ENCODE measurements at places on chromosomes 5 and 9.

DNA sequence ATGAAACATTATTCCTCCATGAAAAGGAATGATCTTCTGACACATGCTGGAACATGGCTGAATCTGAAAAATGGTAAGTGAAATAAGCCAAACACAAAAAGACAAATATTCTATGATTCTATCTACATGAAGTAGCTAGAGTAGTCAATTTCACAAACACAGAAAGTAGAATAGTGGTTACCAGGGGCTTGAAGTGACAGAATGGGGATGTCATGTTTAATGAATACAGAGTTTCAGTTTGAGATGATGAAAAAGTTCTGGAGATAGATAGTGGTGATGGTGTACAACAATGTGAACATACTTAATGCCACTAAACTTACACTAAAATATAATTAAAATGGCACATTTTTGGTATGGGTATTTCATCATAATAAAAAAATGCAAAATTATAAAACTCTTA lies 18.3 kb downstream of the RLN2 start:
- no peak for DNase-seq

GRCh38 chr9:99782962-99783718 lies 38.5 kb upstream of the NR4A3 start:
- DNase-seq, result no peak

- no peak for DNase-seq
Observed at GRCh38 chr9:130741831-130742449, 48.4 kb downstream of the EXOSC2 start.

DNA sequence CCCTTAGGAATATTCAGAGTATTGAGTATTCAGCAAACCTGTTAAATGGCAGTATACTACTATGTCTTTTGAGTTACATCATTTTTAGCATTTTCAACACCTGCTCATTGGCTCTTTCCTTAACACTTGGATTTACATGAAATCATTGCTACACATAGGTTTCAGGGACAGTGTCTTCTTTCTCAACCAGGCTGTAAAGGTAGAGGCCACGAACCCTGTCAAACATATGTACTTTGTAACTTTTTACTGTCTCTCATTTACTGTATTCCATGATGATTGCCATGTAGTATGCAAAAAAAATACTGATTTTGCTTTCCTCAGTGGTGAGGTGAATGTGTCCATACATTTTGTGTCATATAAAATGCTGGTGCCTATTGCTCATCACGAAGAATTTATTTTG lies 264.4 kb downstream of the SLCO4C1 start:
- no peak for DNase-seq

DNA sequence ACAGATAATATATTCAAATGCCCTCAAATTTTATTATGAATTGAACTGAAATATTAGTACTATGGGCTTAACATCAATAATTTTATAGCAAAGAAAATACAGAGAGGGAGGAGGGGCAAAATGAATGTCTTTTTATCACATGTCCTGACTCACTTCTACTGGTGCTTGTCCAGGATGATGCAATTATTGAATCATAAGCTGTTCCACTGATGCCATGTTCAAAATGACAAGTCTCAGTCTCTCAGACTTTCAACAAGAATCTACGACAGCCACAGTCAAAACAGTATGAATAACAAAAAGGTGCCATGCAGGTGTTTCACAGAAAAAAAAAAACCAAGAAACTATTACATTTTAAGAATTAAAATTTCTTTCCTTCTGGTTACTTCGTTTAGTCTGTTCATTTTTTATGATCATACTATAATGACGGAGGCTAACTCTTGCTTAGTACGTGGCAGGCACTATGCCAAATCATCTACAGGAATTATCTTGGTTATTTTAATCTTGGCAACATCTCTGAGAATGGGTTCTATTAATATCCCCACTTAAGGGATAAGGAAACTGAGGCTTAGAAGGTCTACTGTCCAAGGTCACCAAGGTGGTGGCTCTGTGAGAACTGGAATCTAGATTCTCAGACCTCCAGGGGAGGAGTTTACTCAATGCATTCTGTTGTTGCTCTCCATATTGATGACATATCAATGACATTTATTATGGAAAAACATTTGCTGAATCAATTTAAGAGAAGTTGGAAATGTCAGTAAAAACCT lies 61.5 kb downstream of the NR3C1 start:
- DNase-seq, result peak; percentile 25

DNA sequence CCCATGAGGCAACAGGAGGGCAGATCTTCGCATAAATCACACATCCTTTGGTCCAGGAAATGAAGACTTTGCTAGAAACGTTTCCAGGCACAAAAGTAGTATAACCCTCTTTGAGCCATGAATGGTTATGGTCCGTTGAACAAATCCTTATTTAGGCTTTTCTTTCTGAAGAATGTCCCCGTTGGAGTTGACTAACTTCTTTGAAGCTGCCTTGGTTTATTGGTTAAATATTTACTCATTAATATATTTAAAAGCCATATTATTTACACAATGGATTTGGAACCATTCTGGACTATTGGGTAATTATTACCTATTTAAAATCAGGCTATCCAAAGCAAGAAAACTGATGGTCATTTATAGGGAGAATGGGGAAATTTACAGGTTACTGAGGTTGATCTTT lies 347.6 kb upstream of the SLC30A5 start:
- no peak for DNase-seq

- DNase-seq, result no peak
Observed at GRCh38 chr5:11797132-11797531, 107.1 kb downstream of the CTNND2 start.

DNA sequence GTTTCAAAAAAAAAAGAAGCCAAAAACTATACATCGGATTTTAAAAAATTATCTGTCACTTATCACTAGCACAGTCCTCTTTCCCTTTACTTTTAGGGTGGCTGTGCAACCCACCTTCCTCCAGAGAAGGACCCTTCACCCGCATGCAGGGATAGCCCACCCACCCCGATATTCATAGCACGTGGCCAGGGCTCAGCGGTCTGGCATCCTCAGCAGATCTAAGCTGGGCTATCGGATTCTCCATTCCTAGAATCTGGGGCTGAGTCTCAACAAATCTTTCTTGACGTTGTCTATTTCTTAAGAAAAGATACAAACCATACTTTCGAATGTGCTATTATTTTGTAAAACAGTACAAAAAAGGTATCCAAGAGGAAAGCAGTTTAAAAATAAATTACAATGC lies 70.9 kb downstream of the MYO10 start:
- no peak for DNase-seq

- no peak for DNase-seq
Observed at GRCh38 chr5:34014626-34015025, 6.8 kb upstream of the AMACR start.

DNA sequence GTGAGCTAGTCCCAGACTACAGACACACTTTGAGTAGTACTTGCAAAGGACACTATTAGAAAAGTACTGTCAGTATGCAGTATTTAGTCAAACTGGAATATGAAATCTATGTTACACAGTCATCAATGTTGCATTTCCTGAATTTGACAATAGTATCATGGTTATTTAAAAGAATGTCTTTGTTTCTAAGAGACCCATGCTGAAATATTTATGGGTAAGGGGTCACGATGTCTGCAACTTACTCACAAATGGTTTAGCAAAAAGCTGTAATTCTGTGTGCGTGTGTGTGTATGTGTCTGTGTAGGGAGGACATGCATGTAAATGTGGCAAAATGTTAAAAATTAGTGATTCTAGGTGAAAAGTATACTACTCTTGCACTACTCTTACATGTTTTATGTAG lies 105.6 kb downstream of the GOLPH3 start:
- no peak for DNase-seq

GRCh38 chr9:136900988-136901515 lies 14.7 kb downstream of the TRAF2 start:
- DNase-seq, result no peak

GRCh38 chr5:54224103-54224826 lies 86.1 kb downstream of the ARL15 start:
- no peak for DNase-seq

- no peak for DNase-seq
Observed at GRCh38 chr9:128375865-128376264, 4.7 kb downstream of the URM1 start.

GRCh38 chr5:42235837-42236236 lies 187.4 kb upstream of the GHR start:
- no peak for DNase-seq

DNA sequence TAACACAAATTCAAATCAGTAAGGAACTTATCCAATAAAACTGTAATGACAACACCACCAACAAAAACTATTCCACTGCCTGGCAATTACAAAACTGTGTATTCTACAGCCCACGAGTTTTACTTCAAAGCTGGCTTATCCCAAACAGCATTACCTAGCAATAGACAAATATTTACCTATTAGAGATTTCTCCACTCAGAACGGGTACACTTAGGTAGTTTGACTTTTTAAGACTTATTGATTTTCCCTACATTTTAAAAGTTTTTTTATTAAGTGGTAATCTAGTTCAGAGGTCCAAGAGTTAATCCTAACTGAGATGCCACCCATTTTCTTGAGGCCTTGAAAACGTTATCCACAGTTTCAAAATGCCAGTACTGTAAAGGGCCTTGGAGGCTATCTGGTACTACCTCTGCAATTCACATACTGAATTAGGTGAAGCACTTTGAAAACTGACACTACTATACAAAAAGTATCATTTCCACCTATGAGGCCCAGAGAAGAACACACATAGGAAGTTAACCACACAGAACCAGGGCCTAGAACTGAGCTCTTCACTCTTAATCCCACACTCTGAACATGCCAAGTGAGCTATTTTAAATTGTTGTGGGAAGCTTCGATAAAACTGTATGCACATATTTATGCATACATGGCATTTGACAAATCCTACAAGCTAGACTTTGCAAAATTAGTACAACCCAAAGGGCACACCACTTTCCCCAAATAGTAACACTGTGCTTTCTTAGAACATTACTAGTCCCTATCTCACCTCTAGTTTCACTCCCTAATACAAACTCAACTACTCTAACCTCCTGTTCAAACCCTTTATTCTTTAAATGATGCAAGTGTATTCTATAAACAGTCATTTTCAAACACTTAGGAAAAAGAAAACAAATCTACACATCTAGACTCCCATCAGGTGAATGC lies 2.1 kb downstream of the NADK2 start:
- DNase-seq, result no peak

DNA sequence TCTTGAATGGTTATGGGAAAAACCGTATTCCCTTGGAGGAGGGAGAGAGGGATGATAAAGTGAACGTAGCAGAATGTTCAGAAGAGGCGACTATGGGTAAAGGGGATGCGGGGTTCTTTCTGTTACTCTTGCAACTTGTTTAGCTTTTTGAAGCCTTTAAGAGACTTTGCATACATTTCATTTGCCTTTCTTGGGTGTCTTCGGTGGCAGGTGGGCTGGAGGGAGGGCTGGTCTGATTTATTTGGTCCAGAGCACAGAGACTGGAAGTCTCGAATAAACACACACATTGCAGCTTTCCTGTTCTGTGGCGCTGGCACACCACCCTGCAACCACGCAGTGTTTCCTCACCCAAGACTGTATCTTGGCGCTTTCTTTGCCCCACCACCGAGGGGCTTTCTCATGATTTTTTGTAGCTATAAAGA lies 23.2 kb downstream of the TTF1 start:
- no peak for DNase-seq

GRCh38 chr5:54310433-54311175 lies at the start of gene ARL15:
ARL15 (minus strand) TSS chr5:54310573.
- peak; percentile 98 for DNase-seq

- no peak for DNase-seq
Observed at GRCh38 chr5:55533521-55534435, 986 bp downstream of the PLPP1 start.

- no peak for DNase-seq
Observed at GRCh38 chr5:88675708-88676636, 207.0 kb downstream of the MEF2C start.

- DNase-seq, result no peak
Observed at GRCh38 chr5:14777932-14778791, 93.4 kb downstream of the ANKH start.

GRCh38 chr5:56914678-56915077 lies 5.3 kb downstream of the SETD9 start:
- DNase-seq, result no peak

DNA sequence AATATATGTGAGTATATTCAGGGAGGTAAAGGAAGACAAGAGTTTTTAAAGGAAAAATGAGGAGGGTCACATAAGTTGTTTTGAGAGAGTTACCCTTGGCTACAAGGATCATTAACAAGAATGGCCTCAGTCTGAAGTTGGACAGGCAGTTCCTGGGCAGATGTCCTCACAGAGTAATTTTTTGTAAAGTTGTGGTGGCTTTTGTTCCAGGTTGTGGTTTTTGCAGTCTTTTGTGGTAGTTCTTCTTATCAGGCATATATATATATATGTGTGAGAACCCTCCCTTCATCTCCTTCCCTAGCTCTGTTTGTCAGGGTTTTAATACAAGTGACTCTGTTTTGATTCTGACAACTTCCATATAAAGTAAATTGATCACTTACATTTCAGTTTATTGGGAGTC lies 60.0 kb downstream of the CSNK1G3 start:
- DNase-seq, result no peak

- peak; percentile 46 for DNase-seq
Observed at GRCh38 chr9:110427497-110428104, 89.9 kb upstream of the TXNDC8 start.

GRCh38 chr5:1436681-1437080 lies 8.6 kb downstream of the SLC6A3 start:
- no peak for DNase-seq

DNA sequence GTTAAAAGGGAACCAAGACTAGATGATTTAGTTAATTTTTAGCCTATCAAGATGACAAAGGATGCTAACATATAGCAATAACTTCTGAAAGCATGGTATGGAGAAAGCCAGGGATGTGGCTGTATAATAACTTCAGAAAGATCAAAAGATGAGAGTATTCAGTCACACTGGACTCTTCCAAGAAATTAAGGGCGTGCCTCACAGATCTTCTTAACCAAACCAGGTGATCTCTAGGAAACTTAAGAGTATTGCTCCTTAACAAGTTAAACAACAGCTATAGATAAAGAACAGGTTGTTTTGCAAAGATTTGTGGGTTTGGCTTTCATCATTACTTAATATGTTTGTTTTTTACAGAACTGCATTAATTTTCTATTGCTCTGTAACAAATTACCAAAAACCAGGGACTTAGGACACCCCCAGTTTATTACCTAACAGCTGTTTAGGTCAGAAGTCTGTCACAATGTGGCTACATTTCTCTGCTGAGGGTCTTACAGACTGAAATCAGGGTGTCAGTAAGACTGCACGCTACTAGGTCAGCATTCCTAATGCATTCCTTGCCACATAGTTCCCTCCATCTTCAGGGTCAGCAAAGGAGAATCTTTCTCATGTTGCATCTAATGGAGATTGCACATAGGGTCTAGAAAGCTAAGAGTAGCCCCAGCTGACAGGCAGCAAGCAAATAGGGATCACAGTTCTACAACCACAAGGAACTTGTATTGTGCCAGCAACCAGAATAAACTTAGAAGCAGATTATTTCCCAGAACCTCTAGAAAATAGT lies 113.8 kb downstream of the WDR70 start:
- DNase-seq, result no peak

DNA sequence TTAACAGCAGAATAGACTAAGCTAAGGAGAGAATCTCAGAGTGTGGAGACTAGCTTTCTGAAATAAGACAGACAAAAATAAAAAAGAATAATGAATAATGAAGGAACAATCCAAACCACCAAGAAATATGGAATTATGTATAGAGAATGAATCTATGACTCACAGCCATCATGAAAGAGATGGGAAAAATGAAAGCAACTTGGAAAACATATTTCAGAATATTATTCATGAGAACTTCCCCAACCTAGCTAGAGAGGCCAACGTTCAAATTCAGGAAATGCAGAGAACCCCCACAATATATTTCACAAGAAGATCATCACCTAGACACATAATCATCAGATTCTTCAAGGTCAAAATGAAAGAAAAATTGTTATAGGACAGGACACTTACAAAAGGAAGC lies 349.0 kb upstream of the MPDZ start:
- DNase-seq, result no peak
